ENCODE measurements at places on chromosomes 6 and 20. TPM values are rescaled to one million over a fixed set of nuclear protein-coding genes. Genes with fewer than 3 reads are reported as not detected.

DNA sequence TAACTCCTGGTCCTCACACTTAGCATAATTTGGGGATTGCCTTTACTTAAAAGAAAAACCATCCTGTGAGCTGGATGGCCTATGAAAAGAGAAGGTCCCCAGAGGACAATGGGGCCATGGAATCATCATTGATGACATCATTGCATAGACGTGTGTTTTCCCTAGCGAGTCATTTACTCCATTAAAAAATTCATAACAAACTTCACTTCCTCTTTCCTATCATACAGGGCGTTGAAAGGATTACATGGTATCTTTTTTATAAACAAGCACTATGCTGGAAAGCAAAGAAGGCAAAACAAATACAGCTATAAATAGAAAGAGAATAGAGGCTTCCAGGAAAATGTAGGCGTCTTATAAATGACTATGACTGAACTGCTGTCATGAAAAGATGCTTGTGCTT is 11.3 kb upstream of the COL12A1 start:
- DNase-seq = no peak

- DNase-seq = no peak
Measured at GRCh38 chr6:83199863-83200225, 6.7 kb downstream of the RWDD2A start.

- no peak for DNase-seq
Measured at GRCh38 chr6:17239260-17239659, 41.9 kb upstream of the RBM24 start.

GRCh38 chr20:33125983-33126382 is 42.0 kb upstream of the BPIFA2 start:
- DNase-seq = no peak

- DNase-seq = no peak
Measured at GRCh38 chr6:164144316-164144715, 729.8 kb downstream of the QKI start.

GRCh38 chr6:118808793-118809638 is 84.9 kb upstream of the ASF1A start:
- DNase-seq = no peak

DNA sequence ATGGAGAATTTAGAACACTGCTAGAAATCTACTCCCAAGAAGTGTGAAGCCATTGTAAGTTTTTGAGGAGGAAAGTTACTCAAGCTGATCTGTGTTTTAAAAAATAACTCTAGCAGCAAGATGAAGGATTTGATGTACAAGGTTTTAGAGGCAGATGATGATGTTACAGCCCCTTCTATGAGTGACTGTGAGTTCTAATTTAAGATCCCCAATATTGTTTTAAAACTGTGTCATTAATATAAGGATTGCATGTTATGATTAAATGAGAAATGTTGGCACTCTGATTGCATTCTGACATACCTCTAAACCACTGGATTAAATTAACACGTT is 293.5 kb downstream of the ADGB start:
- DNase-seq = no peak

ERVFRD-1 gene
- not detected for total RNA-seq

DEFB114 gene
- not detected for total RNA-seq

SLC35D3 gene
- not detected for total RNA-seq

CNKSR3 gene
- 20.2 TPM for total RNA-seq

ABT1 gene
- 17.1 TPM for total RNA-seq

GNRH2 gene
- not detected for total RNA-seq

All from thoracic aorta (tissue), 2 donors.